MV-4-11 (cell line): ENCODE measurements at places on chromosomes 13 and 19.

DNA sequence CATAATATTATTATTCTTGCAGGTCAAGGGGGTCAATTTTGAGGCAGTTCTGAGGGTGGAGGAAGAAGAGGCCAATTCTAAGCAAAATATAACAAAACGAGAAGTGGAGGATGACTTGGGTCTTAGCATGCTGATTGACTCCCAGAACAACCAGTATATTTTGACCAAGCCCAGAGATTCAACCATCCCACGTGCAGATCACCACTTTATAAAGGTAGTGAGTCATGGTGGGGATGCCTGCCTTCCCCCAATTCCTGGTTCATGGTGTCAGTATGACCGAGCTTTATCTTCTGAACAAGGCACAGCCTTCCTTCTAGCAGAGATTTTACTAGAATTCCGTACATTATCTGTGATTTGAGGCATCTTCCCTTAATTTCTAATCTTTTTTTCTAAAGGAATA is 9.4 kb upstream of the DCUN1D2 start:
- DNase-seq: no peak

DNA sequence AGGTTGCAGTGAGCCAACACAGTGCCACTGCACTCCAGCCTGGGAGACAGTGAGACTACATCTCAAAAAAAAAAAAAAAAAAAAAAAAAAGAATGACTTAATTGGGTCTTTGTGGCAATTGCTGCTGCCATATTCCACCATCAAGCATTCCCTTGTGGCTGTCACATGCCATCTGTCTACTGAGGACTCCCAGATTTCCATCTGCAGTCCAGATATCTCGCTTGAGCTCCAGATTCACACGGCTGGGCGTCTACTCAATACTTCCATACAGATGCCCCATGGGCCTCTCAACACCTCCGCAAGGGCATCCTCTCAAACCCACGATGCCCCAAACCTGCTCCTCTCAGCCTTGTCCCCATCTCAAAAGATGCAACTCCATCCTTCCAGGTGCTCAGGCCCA is 12.9 kb downstream of the TMEM143 start:
- no peak for DNase-seq

DNA sequence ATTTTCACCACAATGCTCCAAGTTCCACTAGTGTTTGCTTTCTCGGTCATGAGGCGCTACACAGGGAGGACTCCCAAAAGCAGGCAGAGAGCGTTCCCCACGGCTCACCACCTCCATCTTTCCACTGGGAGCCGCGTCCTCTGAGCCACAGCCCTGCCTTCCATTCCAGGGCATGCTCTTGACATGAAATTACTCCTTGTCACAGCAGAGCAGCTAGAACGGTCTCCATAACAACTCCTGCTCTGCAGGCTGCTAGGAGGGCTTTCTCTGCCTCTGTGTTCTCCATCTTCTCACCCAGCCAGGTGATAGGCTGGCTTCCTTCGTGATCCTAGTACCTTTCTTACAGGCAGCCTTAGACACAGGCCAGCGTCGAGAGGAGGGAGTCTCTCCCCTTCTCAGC is 171.8 kb upstream of the UBL3 start:
- DNase-seq: no peak

DNA sequence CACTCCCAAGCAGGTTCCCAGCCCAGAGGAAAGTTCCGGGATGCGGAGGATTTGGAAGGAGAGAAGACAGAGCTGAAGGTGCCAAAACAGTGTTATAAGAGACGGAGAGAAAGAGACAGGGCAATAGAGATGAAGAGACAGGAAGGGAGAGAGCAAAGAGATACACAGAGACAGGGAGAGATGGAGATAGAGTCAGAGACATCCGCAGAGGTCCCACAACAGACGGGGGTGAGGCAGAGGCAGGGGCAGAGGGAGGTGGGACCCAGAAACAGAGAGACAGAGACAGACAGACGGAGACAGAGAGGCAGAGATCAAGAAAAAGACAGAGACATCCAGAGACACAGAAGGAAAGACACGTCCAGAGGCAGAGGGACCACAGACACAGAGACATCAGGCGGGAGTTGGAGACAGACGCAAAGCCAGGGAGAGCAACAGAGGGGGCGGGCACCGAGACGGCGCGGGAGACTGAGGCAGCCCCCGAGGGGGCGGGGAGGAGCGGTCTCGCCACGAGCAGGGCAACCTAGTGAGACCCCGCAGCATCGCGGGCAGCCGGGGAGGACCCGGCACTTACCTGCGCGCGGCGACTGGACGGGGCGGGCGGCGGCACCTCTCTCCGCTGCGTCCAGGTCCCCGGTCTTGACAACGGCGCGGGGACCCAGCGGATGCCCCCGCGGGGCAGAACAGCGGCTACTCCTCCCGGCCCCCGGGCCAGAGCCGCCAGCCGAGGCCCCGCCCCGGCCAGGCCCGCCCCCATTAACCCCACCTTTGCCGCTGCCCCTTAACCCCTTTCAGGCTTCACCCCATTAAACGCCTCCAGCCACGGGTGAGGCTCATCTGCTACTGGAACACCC is at the start of gene GPR4:
Gene GPR4, minus strand, starts transcription at position 689 of the 851 bp plus-strand sequence. CDS start 10,346 bp downstream, outside the sequence.
- no peak for DNase-seq

GRCh38 chr13:79501538-79502232 is 20.7 kb downstream of the NDFIP2 start:
- peak; percentile 84 for DNase-seq

DNA sequence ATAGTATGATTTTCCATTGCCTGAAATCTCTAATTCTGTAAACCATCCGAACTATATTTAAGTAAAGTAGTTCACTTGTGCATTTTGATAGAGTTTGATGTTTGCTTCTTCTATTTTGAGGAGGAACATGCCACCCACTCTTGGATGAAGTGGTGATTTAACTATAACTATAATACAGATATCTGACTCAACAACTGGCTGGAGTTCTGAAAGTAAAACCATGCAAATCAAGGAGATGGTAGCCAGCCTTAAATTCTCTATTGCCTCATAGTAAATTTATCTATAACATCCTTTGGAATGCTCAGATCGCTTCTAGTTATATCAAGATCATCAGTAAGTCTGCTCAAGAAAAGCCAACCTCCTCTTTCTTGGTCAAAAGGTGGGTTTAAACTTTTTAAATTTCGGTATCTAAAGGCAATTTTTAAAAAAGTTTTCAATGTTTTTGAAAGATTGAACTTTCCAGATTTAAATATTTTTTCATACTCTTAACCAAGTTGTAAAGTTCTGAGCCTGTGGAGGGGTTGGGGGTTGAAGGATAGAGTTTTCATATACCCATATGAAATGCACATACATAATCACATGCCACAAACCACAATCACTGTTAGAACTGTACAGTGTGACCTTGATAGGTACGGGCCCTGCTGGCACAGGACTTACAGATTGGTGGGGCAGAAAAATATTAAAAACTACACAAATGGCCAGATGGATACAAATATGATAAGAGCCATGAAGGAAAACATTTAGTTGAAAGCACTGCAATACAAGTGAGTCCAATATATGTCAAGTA is 90.5 kb upstream of the RFC3 start:
- no peak for DNase-seq

- peak; percentile 67 for DNase-seq
These were observed 53.5 kb upstream of the ALOX5AP start for GRCh38 chr13:30681843-30682242.

DNA sequence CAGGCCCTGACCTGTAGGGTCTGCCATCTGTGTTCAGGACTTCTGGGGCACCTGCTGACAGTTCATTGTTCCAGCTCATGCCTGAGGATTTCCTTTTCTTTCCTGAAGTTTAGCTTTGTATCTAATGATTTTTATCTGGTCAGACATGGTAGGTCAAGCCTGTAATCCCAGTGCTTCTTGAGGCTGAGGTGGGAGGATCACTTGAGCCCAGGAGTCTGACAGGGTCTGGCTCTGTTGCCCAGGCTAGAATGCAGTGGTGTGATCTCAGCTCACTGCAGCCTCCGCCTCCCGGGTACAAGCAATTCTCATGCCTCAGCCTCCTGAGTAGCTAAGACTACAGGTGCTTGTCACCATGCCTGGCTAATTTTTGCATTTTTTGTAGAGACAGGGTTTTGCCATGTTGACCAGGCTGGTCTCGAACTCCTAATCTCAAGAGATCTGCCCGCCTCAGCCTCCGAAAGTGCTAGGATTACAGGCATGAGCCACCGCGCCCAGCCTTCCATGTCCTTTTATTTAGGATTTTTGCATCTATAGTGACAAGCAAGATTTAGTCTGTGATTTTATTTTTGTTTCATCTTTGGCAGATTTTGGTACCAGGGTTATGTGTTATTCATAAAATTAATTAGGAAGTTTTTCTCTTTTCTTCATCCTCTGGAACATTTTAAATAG is 33.2 kb downstream of the CHST8 start:
- DNase-seq: no peak
